ENCODE measurements at places on chromosomes 5 and 9.

GRCh38 chr5:53560028-53560427, 411 bp upstream of the NDUFS4 start:
- DNase-seq, result no peak

DNA sequence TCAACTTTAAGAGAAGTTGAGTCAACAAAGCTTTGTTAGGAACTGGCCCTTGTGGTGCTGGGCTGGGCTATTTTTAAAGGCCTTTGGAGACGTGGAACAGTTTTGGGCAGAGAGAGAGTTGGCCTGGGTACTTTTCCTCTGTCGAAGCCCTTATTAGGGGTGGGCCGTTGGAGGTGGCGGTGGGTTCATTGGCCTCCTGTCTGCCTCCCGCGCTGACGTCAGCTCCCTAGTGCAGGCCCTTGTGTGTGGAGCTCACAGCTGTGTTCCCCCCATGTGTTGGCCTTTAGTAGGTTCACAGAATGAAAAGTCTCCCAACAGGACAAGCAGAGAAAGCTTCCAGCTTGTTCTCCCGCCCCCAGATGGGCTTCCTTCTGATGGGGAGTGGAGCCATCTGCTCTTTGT, 2.7 kb downstream of the NCS1 start:
- no peak for DNase-seq

DNA sequence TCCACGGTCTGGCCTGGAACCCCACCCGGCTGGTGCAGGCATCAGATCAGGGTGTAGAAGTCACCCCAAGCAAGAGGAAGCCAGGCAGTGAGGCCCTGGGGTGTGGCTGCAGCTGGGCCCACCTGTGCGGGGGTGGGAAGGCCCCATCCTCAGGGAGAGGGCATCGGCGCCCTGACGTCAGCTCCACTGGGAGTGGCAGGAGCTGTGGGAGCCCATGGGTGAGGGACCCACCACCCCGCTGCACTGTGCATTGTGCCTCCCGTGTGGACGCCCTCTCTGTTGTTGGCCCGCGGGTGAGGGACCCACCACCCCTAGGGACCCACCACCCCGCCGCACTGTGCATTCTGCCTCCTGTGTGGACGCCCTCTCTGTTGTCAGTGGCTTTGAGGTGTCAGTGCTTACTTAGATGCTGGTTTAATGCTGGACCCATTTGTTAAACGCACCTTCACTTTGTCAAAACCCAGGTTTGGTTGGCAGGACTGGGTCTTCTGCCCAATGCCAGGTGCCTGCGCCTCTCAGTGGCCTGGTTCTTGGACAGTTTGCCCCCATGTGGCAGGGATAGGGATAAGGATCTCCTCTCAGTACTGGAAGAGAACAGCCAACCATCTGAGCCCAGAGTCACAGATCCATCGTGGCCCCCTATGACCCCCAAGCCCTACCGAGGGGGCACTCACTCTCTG, 6.9 kb upstream of the EXOC3 start:
- no peak for DNase-seq

DNA sequence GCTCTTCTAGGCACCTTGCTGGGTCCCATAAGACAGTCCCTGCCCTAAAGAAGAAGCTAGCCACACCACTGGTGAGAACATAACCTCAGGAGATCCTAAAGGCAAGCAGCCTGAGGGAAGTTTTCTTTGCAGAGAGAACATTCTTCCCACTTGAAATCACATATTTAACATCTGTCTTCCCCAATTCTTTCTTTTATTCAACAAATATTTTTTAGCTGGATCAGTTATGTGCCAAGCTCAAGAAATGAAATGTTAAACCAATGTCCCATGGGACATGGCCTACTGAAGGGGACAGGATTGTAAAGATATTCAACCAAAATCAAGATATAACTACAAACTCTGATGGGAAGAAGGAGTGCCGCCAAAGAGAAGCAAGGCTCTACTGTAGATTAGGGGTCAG, 36.5 kb downstream of the FOXI1 start:
- DNase-seq, result no peak

DNA sequence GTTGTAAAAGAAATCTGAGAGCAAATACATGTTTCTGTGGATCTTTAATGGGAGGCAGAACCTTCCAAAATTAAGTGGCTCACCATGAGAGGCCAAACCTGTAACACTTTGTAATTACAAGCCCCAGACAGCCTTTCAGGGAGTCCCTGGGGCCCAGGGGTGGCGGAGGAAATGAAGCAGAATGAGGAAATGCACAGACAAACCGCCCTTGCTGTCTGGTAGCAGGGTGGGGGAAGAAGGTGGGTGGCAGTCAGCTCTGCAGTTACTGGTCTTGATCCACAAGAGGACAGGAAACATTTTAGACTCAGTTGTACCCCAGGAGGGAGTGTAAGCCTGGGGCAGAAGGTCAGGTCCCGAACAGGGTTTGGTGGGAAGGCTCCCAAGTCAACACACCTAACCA, 6.5 kb downstream of the ARL14EPL start:
- no peak for DNase-seq

Data from AG09309 (cell line).